ENCODE measurements at places on chromosomes 2 and 18.

GRCh38 chr2:215912299-215912842, 101.0 kb downstream of the MREG start:
- DNase-seq: no peak

DNA sequence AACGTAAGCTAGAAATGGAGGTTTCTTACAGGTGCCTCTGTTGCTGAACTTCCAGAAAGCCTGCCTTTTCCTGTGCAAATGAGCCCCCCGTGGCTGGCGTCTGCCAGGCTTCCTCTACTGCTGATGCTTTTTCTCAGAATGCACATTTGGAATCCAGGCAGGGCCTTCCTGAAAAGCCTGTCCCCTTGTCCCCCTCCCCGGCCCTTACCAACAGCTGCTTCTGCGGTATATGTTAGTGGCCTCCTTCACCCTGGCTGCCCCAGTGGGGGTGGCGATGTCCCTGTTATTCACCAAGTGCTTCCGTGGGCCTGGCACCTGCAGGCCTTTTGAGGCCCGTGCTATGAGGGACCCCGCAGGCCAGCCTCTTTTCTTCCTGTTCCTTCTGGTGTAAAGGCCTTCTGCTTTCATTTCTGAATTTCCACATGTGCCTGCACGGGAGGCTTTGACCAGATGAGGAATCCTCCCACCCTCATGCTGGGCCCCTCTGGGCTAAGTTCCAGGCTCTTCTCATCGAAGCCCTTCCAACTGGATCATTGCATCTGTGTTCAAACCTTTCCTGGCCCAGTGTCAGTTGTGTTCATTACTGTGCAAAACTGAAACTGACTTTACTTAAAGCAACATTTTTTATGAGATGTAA, 10.4 kb downstream of the CNDP2 start:
- DNase-seq: no peak

- DNase-seq: no peak
Observed at GRCh38 chr2:238027591-238028415, 33.0 kb upstream of the SCLY start.

GRCh38 chr2:54524226-54524991, 68.3 kb downstream of the SPTBN1 start:
- DNase-seq: peak; percentile 58

DNA sequence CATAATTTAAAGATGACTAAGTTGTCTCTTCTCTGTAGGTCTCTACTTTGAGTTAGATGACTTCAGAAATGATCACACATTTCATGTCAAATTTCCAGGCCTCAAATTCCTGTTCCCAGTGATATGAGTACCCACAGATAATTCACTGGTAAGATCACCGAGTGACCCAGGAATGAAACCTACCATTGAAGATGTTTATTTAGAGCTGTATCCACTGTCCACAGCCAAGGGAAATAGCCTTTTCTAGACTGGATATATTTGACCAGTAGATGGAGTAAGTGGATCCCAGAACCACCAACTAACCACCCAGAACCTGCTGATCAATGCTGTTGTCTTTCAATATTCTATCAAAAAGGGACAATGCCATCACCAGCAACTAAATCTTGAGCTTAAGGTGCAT, 238.8 kb downstream of the SLC8A1 start:
- no peak for DNase-seq

- DNase-seq: no peak
Observed at GRCh38 chr2:107235491-107236254, 349.7 kb upstream of the ST6GAL2 start.

DNA sequence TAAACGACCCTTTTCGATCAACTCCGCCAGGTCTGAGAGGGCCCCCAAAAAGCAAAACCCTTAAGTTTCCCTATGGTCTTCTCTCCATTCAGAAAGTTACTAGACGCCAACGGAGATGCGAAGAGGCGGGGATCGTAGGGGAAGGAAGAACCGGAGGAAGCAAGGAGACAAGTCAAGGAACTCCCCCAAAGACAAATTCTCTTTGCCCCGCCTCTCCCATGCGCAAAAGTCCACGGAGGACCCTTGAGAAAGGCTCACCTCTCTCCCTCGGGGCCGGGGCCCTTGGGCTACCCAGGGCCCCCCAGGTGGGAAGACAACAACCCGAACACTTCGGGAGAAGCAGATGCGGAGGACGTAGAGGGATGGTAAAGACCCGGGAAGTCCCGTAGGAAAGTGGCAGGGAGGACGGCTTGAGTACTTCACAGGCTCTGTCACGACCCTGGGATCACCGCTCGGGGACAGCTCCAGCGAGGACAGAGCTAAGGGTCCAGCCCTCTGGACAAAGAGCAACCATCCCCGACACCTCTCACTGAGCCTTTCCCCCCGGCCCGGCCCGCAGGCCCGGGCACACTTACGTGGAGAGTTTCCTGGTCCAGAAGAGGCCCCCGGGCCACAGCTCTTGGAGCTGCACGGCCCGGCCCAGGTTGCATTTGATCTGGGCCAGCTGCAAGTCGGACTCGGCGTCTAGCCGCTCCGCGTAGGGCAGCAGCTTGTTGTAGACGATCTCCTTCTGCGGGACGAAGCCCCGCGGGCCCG, 647 bp downstream of the PSME4 start:
- DNase-seq: peak; percentile 20

- DNase-seq: no peak
Observed at GRCh38 chr2:135149251-135149650, 97.2 kb downstream of the RAB3GAP1 start.

- no peak for DNase-seq
Observed at GRCh38 chr2:128156812-128157211, 65.8 kb downstream of the UGGT1 start.

DNA sequence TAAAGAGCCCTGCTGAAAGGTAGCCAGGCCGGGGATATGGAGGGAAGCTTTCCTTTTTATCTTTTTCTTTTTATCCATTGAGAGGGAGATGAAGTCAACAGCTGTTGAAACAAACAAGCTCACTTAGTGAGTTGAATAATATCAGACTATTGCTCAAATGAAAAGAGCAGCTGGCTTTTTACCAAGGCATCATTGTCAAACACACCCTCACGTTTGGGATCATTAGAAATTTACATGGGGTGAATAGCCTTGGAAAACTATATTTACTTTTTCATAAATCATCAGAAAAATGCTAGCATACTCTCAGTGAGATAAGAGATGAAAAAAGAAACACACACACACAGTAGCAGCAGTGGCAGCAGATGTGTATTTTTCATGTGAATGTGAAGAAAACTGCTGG, 71.5 kb upstream of the HNMT start:
- no peak for DNase-seq

Data from activated CD4-positive, alpha-beta T cell treated with anti-CD3 and anti-CD28 coated beads, Interleukin-2, Interleukin-4, amounts not matched to agents 100 ng/mL and 50 ng/mL, durations not matched to agents 16 hours and 8 hours (primary cell).